Pancreas (tissue), 10 donors: ENCODE measurements at places on chromosomes 5 and 9.

DNA sequence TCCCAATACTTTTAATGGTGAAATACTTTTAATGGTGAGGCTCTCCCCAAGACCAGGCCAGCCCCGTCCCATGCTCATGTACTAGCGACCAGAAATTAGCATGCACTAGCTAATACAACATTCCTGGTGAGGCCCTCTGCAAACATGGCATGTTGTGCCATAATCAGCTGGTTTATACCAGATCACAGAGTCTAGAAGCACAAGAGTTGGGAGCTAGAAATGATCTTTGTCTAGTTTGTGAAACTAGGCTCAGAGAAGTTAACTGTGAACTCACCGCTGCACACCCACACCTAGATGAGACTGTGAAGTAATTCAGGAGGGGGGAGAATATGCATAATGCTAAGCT is 37.4 kb downstream of the MTMR12 start:
- no peak for DNase-seq

DNA sequence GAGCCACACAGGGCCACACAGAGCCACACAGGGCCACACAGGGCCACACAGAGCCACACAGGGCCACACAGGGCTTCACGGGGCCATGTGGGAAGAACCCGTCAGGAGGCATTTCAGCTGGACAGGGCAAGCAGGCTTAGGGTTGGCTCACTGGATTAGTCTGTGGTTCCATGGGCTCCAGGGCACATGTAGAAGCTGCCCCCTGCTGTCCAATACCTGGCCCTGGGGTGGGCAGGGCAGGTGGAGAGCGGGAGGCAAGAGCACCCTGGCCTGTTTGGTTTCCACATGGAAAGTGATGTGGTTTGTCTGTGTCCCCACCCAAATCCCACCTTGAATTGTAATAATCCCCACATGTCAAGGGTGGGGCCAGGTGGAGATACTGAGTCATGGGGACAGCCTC is 16.4 kb upstream of the LPCAT1 start:
- peak; percentile 29 for DNase-seq

DNA sequence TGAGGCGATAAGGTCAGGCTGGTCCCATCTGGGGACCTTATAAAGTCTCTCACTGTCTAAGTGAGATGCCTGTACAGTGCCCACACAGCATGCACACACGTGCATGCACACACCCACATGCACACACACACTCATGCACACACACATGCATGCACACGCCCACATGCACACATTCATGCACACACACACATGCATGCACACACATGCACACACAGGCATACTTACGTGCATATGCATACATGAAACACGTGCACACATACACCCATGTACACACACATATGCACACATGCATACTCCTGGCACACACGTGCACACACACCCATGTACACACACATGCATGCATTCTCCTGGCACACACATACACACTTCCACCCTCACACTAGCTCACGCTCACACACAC is 12.2 kb downstream of the COL23A1 start:
- no peak for DNase-seq

- peak; percentile 36 for DNase-seq
Measured at GRCh38 chr5:101860145-101860544, 435.9 kb downstream of the SLCO4C1 start.

DNA sequence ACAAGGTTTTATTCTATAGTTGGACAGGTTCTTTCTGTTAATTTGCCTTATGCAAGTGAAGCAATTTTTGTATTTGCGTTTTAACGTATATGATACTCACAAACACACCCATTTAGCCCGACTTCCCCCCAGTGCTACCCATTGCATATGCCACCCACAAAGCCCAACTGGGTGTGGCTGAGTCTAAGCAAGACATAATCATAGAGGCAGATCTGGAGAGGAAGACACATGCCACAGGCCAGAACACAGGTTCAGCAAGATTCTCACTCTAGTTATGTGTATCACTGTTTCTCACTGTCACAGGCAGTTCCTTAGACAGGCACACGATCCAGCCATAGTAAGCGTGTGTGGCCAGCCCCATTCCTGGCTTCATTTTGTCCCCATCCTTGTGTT is 29.0 kb upstream of the PUM3 start:
- DNase-seq: no peak

DNA sequence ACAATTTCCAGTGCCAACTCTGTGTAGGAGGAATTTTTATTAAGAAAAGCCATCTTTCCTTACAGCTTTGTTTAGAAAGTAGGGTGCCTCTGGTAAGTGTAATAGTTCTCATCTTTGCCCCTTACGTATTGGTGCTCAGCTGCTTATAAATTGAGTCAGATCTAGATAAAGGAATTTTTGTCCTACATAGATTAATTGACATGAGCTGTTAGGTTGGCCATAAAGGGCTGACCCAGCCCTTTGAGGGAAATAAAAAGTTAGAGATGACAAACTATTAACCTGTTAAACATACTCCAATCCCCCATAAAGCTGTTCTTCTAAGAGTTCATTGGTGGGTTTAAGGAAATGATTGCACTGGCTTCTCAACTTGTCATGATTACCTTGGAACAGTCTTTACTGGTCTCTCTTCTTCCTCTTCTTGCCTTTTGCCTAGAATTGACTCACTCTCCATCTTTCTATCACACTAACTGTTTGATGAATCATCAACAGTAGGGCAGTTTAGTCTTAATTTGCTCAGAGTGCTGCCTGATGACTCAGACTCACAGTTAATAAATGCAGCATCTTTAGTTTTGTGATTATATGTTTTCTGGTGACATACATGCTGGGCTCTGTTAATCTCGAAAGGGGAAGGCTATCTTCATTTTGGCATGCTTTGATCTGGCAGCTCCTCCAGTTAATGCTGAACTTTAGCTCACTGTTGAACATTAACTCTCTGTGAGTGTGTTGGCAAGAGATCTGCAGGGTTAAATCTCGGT is 51.7 kb downstream of the ARHGAP26 start:
- no peak for DNase-seq

GRCh38 chr5:148084269-148084668 is 20.5 kb downstream of the SPINK5 start:
- no peak for DNase-seq

- no peak for DNase-seq
Measured at GRCh38 chr5:34459908-34460307, 196.2 kb upstream of the RAI14 start.

- DNase-seq: no peak
Measured at GRCh38 chr5:158943057-158943456, 156.7 kb downstream of the EBF1 start.

DNA sequence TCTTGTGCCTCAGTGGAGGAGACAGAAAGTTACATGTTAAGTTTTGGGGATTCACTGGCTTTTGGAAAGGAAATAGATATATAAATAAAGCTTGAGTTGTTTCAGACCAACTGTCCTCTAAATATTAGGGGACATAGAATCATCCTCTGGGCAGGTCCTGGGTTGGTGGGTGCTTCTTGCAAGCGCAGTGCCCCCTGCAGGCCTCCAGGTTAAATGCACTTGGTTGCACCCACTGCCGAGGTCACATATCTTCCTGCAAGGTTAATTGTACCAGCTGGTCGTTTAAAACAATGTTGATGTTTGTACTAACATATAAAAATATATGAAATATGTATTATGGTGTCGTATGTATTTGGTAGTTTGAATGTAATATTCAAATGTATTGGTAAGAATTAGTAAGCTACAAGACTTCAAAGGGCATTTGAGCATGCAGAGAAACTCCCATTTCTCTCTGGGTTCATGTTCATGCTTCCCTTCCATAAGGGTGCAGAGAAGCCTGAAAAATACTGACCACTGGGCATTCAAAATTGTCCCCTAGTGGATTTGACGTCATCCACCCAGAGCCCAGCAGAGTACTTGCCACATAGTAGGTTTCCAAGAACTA is 87.0 kb downstream of the ZNF618 start:
- peak; percentile 77 for DNase-seq
